HCT116 (cell line): ENCODE measurements at places on chromosomes 11 and 22.

GRCh38 chr11:7364660-7365059 lies 113.0 kb downstream of the SYT9 start:
- no peaks in the 10 kb centered on the region for H3K4me1 ChIP-seq
- no peak overlapping the region for H3K4me3 ChIP-seq
- DNase-seq: no peak
- no peak overlapping the region for H3K27ac ChIP-seq
- H3K36me3 ChIP-seq: no peaks in the 10 kb centered on the region

DNA sequence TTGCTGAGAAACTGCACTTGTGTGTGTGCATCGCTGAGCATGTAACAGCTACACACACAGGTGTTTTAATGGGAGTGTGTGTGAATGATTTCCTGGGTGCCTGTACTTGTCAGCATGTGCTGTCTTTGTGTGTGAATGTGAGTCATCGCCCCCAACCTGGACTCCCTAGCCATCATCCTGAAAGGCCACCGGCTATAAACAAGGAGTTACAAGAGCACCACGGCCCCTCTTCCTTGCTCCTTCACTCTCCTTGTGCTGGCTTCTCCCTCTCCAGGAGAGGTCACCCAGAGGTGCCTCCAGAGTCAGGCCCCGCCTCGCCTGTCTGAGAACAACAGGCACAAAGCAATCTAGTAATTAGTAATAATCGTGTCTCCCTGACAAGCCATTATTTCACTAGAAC lies 419.2 kb downstream of the BUD13 start:
- 0 out of 2 replicates have a peak, but pooled peaks cover 7% of the 10 kb centered on the region for H3K27me3 ChIP-seq
- no peak for DNase-seq
- H3K36me3 ChIP-seq: no peaks in the 10 kb centered on the region
- H3K4me3 ChIP-seq: no peak overlapping the region
- no peak overlapping the region for H3K27ac ChIP-seq
- H3K4me1 ChIP-seq: no peaks in the 10 kb centered on the region

DNA sequence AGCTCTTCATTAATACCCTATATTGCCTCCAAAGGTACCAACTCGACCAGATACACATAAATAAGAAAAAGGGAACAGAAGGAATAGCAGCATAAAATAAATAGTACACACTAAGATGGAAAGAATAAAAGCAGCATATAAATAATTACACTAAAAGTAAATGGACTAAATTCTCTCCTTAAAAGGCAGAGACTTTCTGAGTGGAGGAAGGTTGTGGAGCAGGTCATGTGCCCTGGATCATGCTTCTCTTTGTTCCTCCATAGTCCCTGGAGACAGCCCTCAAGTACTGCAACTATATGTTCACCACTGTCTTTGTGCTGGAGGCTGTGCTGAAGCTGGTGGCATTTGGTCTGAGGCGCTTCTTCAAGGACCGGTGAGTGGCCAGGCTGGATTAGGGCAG lies 101.4 kb downstream of the CACNA1I start:
- no peak overlapping the region for H3K27ac ChIP-seq
- no peaks in the 10 kb centered on the region for H3K36me3 ChIP-seq
- H3K4me1 ChIP-seq: peaks cover 5% of the 10 kb centered on the region
- DNase-seq: no peak
- no peak overlapping the region for H3K4me3 ChIP-seq

GRCh38 chr22:18062421-18062820 lies 15.4 kb upstream of the PEX26 start:
- peaks cover 21% of the 10 kb centered on the region for H3K4me1 ChIP-seq
- no peak overlapping the region for H3K4me3 ChIP-seq
- no peak for DNase-seq
- no peaks in the 10 kb centered on the region; the same call in 1 of the 2 replicates for H3K27me3 ChIP-seq
- H3K27ac ChIP-seq: no peak overlapping the region
- H3K36me3 ChIP-seq: no peaks in the 10 kb centered on the region
